ENCODE measurements at places on chromosomes 2 and 18.

GRCh38 chr18:55651236-55651635 lies 63.2 kb upstream of the TCF4 start:
- no peak for DNase-seq

DNA sequence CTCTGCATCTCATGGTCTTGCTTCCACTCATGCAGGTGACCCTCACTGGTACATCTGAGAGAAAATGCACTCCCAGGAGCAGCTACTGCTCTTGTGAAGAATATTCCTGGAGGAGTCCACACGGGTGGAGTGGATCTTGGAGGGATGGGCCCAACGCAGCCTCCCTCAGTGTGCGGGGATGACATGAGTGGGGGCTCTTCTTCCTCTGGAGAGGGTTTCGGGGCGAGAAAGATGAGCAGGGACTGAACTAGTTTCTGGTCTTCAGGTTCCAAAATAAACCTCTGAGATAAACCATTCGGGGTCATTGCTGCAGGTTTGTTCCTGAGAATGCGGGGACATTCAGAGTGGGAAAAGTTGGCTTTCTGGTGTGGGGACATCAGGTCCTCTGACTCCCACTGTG lies 39.1 kb downstream of the COPS8 start:
- DNase-seq, result no peak

DNA sequence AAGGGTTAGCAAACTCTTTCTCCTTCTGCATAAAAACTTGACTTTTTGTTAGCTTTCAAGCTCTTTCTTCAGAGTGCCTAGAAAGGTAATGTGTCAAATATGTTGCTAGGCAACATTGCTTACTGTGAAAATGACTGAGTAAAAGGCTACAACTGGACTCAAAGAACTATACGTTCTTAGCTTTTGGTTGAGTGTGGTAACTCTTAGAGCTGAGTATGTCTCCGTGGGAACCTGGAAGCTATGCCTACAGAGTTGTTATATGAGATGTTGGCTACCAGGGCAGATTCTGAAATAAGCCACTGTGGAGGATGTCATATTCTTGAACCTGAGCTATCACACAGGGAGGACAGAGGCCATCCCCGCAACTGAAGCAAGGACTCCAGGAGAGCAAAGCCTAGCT lies 105.5 kb downstream of the ARL6IP6 start:
- DNase-seq, result no peak

DNA sequence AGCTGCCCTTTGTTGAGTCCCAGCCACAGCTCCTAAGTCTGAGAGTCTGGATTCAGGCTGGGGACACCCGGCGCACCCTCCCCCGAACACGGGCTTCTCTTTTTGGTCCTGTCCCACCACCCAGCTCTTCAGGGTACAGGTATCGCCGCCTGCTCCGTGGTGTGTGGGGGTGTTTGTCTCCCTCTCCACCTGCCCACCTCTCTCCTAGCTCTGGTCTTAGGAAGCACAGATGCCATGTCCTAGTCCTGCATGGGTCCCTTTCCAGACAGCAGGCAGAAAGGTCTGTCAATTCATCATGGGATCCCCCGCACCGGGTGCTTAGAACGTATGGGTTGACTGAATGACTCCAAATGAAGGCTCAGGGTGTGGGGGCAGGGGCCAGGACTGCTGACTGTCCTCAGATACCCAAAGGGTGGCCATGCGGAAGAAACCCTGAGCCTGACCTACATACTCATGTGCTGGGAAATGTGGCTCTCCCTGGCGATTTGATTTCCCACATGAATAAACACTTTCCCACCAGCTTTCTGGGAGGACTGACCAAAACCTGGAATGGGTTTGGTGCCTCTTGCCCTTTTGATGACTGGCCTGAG lies 156.8 kb downstream of the CELF4 start:
- DNase-seq, result no peak

Data from CD4-positive, alpha-beta T cell treated with Interleukin-17A for 4 hours (primary cell).